Stimulated activated CD8-positive, alpha-beta memory T cell treated with anti-CD3 and anti-CD28 coated beads, Interleukin-7, amount 100 ng/mL, for 1 hour (primary cell): ENCODE measurements at places on chromosomes 7 and 10.

DNA sequence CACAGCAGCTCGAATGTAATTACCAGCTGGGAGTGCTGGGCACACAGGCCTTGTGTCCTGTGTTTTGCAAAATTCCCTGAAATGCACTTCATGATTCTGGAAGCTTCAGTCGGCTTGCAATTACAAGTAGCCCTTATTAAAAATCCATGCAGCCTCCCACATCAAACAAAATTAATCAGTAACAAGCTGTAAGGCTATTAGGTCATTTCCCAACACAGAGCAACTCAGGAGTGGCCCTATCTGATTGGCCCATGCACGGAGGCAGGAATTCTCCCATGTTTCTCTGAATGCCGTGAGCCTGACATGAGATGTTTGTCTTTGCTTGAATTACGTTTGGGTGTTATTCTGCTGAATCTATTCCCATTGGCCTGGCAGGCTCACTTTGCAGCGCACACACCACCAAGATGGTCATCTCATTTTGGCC is 36.9 kb downstream of the FOXL3 start:
- no peak for DNase-seq

- no peak for DNase-seq
Observed at GRCh38 chr10:127982601-127983000, 75.7 kb downstream of the PTPRE start.

DNA sequence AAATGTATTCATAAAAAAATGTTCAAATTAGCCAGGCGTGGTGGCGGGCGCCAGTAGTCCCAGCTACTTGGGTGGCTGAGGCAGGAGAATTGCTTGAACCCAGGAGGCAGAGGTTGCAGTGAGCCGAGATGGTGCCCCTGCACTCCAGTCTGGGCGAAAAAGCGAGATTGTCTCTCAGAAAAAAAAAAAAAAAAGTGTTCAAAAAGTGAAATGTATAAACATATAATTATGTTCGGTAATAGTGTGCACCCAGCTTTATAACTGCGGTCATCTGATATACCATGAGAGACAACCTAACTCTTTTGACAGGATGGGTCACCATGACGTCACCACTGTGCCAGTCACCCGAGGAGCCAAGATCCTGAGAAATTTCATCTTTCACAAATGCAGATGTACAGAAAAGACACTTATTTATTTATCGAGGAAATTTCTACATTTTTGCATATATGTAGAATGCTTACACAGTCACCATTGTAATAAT is 594 bp upstream of the RP9 start:
- DNase-seq = no peak

GRCh38 chr7:113283861-113284260 is 165.5 kb upstream of the SMIM30 start:
- no peak for DNase-seq

- no peak for DNase-seq
Observed at GRCh38 chr10:114990586-114990985, 52.6 kb downstream of the TRUB1 start.

DNA sequence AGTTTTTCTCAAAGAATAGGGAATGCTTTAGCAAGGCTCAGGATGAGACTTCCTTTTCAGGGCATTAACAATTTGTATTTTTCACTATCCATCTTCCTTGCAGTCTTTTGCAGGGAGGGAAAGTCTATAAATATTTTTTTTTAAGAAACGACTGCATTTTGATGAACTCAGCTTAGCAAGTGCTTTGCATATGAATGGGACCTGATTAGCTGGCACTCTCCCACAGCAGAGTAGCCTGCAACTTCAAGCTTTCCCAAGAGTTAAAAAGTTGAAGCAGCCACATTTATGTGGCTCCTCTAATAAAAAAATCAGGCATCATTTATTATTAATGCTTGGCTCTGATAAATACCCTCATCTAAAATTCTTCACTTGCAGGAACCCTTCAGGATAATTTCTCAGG is 134.0 kb downstream of the GRID1 start:
- DNase-seq = no peak

DNA sequence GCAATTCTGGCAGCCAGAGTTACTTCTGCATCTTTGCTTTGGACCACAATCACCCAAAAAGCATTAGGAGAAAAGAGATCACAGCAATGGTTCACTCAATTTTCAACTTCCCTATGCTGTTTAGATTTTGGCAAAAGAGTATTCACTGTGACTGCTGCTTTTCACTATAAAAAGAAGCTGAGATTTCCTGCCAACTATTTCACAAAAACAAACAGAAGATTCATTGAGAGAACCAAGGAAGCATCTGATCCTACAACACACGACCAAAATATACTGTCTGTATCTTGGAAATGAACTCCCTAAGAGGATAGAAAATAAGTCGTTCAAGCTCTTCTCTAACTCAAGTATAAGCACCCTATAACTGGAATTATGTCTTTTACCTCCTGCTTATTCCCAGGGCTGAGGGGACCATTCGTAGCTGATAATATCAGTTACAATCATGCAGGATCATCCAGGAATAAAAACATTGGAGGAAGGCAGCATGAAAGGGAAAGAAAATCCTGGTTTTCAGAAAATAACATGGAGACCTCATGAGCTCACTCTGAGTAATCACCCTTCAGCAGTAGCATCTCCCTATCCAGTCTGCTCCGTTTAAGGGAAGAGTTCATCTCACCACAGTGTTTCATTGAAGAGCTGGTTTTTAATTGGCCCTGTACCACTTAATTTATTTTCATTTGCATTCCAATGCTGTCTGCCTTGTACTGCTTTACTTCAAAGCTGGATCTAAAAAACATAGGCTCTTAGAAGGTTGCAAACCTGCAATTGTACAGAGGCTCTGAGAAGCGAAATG is 256.2 kb downstream of the PAXIP1 start:
- DNase-seq = no peak

- DNase-seq = peak; percentile 5
Observed at GRCh38 chr10:31930023-31930751, 1.6 kb upstream of the ARHGAP12 start.

- DNase-seq = no peak
Observed at GRCh38 chr7:80806663-80807062, 112.2 kb downstream of the SEMA3C start.

DNA sequence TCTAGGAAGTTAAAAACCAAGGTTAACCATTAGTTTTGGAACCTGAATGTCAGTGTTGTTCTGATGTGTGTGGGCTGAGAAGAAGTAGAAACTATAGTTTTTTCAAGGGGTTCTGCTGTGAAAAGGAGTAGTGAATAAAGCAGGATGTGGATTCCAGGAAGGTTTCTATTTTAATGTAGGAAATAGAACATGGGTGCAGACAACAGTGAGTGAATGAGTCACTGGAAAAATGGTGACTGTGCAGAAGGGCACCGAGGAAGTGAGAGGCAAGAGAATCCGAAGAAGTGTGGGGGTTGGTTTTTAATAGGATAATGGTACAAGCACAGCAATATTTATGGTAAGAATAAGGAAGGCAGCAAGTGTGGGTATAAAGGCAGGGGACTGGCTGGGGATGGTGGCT is 120.4 kb downstream of the ARHGAP21 start:
- DNase-seq = no peak

GRCh38 chr7:35450456-35451214 is 196.7 kb upstream of the TBX20 start:
- no peak for DNase-seq

DNA sequence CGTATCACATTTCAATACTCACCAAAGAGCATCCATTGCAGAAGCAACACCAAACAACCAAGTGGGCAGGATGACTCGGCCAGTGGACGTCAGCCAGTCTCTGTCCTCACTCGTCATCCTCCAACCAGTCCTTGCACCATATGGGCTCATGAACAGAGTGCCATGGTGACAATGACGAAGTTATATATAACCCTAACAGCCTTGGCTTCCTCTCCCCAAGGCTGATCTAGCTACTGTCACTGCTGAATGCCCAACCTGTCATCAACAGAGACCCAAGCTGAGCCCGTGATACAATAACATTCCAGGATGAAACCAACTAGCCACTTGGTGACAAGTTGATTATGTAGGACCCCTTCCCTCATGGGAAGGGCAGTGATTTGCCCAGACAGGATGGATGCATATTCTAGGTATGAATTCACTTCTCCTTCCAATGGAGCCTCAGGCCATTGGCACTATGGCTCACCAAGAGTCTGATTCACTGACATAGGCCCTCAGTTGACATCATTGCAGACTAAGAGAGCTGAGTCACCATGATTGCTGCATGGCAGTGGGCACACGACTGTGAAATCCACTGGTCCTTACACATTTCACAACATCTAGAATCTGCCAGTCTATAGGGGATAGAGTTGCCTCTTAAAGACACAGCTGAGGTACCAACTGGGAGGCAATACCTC is 26.3 kb upstream of the PPIF start:
- no peak for DNase-seq

GRCh38 chr10:42697926-42698325 is 59.6 kb upstream of the ZNF33B start:
- DNase-seq = no peak

DNA sequence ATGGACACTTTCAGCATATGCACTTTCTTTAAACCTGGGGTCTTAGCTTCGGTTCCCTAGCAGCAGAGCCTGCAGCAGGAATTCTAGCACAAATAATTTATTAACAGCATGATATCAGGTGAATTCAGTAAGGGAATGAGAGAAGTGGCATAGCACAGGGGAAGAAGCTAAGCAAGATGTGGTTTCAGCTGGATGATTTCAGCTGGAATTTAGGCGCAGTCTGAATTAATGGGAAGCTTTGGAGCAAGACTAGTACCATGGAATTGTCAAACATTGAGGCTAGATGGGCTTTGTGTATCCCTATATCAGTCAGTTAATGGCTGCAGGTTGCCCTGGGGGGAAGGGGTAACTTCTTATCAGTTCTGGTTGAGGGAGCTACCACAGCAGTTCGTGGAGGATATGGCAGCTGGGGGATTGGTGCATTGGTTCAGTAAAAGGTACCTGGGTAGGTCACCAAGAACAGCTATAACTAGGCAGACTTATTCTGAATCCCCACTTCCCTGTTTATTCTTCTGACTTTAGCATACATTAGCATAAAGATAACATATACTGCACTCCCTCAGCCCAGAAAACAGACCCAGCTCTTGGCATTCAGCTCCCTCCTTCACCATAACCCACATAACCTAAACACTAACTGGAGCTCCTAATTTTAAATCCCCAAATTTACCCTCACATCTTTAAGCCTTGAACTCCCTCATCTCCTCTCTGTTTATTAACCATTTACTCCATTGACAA is 46.8 kb upstream of the NAMPT start:
- DNase-seq = no peak

DNA sequence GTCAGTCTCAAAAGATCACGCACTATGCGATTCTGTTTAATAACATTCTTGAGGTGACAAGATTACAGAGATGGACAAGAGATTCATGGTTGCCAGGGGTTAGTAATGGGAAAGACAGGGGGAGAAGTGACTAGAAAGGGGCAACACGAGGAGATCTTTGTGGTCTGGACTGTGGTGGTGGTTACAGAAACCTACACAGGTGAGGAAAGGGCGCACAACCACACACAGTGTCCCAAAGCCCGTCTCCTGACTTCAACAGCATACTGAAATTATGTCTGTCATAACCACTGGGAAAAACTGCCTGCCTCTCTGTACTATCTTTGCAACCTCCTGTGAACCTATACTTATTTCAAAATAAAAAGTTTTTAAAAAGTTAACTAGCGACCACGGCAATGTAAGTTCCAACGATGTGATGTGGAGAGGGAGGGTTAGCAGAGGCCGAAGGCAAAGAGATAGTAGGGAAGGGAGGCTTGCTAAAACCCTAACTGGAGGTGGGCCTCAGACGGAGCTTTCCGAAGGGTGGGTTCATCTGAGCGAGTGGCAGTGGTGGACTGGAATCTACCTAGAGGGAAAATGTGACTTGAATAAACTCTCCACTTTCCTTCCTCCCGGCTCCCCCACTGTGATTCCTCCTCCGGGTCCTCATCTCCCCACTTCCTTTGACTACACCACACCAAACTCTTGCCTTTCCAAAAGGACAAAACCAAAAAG is 43.7 kb downstream of the GNA12 start:
- DNase-seq = no peak

GRCh38 chr7:45173596-45174327 is 16.2 kb downstream of the RAMP3 start:
- no peak for DNase-seq

- no peak for DNase-seq
Observed at GRCh38 chr10:75008952-75009351, 102.5 kb upstream of the SAMD8 start.

DNA sequence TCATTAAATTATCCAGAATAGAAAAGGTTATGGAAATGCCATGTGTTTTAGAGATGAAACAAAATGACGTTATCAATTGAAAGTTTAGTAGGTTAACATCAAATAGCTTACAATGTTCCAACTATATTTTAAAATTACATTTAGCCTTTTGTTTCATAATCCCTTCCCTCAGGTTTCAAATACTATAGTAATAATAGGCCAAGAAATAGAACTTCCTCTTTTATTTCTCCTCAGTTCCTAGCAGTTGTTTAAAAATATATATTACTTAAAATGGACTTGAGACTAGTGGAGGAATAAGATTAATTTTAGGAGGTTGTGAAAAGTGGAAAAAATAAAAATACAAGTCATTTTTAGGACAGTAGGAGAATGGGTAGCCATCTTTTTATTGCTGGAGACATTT is 16.4 kb upstream of the PDSS1 start:
- DNase-seq = no peak

DNA sequence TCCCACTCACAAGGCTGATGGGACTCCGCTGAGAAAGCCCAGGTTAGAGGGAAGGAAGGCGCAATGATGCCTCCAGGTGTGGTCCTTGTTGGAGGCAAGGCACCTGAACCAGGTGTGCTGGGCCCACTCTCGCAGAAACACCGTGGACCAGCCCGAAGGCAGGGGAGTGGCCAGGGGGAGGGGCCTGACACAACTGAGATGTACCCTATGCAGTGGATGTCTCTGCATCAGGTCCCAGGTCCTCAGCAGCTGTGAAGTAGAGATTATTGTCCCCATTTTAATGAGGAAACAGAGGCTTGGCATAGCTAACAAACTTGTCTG is 32.0 kb downstream of the GBX1 start:
- no peak for DNase-seq

DNA sequence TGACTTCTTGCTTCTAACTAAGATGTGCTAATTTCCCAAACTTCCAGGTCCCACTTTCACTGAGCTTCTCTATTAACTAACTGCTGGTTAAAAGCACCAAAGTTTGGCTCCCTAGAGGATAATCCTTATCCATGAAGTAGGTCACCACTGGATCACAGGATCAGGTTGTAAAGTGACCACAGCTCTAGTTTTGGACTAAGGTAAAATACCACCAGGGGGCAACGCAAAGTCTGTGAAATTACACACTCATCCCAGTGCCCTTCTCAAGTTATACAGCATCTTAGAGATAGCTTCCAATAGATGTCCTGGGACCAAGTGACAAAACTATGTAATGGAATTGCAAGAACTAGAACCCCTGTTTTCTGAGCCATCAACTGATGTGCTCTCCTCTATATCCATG is 116.4 kb upstream of the ASAH2 start:
- DNase-seq = no peak

GRCh38 chr7:32506266-32507054 is 11.2 kb downstream of the AVL9 start:
- DNase-seq = no peak

DNA sequence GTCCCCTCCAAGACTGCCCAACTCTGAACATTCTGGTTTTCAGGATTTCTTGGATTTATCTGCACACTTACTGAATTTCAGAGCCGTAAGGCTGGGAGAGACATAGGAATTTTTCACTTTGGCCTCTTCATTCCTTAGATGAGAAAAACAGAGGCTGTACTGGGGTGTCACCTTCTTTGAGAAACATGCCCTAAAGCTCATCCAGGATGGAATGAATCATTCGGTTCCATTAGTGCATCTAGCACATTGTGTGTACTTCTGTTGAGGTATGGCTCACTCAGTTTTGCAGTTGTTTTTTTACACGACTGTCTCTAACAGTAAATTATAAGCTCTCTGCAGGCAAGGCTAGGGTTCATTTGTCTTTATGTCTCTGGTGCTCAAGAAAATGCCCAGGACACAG is 383.4 kb downstream of the GATA3 start:
- DNase-seq = no peak
